Activated CD4-positive, alpha-beta T cell treated with anti-CD3 and anti-CD28 coated beads, Interleukin-2, amount 50 U/mL, for 24 hours (primary cell): ENCODE measurements at places on chromosomes 4 and X.

DNA sequence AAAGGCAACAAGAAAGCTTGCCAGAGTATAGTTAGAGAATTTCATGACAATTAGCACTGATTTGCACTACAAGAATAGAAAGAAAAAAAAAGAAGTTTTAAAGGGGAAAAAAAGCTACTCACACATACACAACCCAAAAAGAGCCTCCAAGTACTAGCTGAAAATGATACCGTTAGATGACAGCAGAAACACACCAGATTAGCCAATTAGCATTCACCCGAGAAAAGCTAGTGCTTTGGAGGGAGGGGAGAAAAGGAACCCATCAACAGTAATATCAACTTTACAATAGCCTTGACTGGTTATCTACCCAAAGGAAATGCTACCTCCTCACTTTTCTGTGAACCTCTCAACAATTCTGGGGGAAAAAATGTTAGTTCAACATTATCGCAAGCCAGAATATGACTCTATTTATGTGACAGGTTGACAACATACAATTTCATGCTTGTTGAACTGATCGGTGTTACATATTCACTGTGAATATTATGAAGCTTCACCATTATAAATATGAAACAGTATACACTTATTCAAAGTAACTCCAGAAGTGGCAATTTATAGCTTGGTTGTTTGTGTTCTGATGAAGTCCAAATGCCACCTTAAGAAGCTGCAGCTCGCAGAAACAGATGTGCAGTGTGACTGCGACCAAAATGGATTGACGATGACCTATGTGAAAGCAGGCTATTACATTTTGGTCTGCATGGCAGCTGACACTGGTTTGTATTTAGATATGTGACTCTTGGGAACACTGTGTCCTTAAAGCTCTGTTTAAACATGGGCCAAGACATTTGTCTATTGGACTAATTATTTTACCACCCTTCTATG, 15.9 kb downstream of the PPARGC1A start:
- DNase-seq, result no peak

DNA sequence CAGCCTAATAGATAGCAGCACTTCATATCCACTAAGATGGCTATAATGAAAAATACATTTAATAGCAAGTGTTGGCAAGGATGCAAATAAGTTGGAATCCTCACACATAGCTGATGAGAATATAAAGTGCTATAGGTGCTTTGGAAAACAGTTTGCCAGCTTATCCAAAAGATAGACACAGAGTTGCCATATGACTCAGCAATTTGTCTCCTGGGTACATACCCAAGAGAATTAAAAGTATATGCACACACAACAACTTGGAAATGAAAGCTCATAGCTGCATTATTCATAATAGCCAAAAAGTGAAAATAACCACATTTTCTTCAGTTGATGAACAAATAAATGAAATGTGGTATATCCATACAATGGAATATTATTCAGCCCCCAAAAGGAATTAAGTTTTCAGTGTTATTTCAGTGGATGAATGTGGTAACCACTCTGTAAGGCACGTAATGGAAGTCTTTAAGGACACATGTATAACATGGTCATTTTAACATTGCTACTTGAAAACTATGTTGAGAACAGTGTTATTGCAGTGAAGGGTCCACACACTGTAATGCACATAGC, 320.9 kb upstream of the ADGRL3 start:
- no peak for DNase-seq

GRCh38 chrX:31656013-31656412, 584.2 kb upstream of the FTHL17 start:
- no peak for DNase-seq

DNA sequence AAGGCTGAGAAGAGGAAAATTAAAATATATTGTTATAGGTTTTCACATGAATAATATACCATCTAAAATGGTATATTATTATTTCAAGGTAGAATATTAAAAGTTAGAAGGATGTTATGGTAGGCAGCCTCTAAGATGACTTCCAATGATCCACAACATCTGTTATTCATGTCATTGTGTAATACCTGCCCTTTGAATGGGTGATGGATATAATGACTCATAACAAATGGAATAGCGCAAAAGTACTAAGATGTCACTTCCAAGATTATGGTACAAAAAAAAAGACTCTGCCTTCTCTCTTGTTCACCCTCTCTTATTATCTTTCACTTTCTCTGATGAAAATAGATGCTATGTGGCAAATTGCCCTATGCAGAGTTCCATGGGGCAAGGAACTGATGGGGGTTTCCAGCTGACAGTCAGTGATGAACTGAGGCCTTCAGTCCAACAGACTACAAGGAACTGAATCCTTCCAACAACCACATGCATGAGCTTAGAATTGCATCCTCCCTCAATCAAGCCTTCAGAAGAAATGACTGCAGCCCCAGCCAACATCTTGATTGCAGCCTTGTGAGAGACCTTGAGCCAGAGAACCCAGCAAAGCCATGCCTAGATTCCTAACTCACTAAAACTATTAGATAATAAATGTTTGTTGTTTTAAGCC, 57.7 kb downstream of the HS6ST2 start:
- DNase-seq, result no peak

DNA sequence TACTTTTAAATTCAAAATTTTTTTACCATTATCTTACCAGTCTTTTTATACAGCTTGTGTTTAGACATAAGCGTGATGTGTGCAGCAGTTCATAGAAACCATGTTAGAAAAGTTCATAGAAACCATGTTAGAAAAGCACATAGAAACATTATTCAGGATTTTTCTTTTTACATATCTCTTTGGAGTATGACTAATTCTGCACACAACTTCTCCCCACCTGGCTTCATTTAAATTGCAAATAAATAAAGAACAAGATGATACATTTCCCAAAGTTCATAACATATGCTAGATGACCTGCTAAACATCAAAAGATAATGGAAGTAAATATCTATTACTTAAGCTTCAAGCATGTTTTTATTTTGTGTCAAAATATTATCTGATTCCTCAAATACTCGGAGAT, 201.9 kb downstream of the BANK1 start:
- no peak for DNase-seq

DNA sequence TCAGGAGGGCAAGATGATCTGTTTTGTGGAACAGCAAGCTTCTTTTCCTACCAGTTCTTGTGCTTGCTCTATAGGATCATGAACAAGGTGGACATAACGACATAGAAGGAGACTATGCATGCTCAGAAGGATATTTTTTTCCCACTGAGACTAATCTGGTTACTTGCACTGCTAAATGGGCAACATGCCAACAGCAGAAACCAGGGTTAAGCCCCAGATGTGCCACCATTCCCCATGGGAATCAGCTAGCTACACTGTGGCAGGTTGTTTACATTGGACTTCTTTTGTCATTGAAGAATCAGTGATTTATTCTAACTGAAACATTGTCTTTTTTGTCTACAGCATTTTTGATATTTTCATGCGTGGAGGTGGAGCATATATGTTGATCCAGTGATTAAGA, 165.6 kb downstream of the C4orf33 start:
- DNase-seq, result no peak

DNA sequence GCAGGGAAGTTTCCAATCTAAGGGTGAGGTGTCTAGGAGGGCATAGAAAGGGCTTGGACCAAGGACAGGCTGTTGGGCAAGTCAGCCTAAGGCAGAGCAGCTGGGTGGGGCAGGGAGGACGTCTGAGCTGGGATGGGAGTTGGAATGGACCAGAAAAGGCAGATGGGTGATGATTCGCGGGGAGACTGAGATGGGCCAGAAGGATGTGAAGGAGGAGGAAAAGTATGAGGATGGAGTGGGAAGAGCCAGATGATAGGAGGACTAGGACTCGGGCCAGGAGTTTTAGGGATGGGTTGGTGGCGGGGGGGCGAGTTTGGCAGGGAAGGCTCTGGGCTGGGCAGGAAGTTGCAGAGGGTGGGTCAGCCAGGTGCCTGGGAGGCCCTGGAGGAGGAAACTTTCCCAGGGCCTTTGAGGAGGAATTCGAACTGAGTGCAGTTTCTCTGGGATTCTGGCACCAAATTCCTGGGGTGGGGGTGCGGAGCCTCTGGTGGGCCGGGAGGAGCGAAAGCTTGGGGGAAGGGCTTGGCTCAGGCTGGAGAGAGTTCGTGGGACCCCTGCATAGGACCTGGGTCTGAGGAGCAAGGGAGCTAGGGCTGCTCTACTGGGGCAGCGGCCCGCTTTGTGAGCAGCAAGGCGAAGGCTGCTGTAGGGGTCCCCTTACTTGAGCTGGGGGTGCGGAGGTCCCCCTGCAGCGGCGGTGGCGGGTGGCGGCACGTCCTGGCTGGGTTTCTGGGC, 8.7 kb upstream of the TIMP1 start:
- no peak for DNase-seq

- no peak for DNase-seq
These were observed 32.1 kb downstream of the SYTL5 start for GRCh38 chrX:38038501-38038900.

DNA sequence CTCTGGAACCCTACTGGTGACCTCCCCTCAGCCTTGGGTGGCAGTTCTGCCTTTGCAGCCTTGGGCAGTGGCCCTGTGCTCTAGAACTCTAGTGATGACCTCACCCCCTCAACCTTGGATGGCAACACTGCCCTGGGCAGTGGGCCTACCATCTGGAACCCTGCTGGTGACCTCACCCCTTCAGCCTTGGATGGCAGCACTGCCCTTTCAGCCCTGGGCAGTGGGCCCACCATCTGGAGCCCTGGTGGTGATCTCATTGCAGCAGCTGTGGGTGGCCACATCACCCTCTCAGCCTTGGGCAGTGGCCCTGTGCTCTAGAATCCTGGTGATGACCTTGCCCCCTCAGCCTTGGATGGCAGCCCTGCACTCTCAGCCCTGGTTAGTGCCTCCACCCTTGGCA, 129.3 kb downstream of the RBMX2 start:
- no peak for DNase-seq

GRCh38 chr4:15673337-15673736, 8.3 kb upstream of the FAM200B start:
- DNase-seq, result no peak

GRCh38 chrX:21770631-21771321, 12.9 kb upstream of the SMPX start:
- DNase-seq, result no peak

DNA sequence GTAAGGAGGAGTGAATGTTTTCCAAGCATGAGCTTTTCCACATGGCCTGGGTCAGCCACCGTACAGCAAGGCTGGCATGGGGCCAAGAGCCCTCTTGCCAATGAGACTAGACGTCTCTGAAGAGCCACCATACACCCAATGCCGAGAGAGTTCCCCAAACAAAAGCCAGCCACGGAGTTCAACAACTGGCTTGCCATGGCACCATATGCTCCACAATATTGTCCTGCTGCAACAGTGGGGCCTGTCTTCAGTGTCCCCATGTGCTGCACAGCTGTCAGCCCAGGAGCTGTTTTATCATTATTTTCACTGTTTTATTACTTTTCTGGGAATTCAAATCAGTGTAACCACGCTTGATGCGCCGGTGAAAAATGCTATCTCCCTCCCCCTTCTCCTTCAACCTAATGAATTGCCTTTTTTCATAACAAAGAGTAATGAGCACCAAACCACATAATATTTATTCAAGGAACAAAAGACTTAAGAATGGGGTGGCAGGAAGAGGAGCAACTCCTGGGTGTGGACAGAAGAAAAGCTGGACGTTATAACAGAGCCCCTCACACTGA, 18.4 kb downstream of the MAML3 start:
- no peak for DNase-seq

GRCh38 chr4:98609934-98610333, 48.5 kb downstream of the TSPAN5 start:
- no peak for DNase-seq

GRCh38 chr4:152239216-152239615, 296.7 kb downstream of the FBXW7 start:
- DNase-seq, result no peak

GRCh38 chr4:186685767-186686183, 37.9 kb downstream of the FAT1 start:
- no peak for DNase-seq

GRCh38 chrX:110665223-110666002, 130.2 kb downstream of the CHRDL1 start:
- DNase-seq, result peak; percentile 0

- DNase-seq, result no peak
These were observed 676.6 kb downstream of the FAT4 start for GRCh38 chr4:125991398-125991797.

GRCh38 chr4:188110036-188110435, 633 bp upstream of the TRIML2 start:
- DNase-seq, result no peak

DNA sequence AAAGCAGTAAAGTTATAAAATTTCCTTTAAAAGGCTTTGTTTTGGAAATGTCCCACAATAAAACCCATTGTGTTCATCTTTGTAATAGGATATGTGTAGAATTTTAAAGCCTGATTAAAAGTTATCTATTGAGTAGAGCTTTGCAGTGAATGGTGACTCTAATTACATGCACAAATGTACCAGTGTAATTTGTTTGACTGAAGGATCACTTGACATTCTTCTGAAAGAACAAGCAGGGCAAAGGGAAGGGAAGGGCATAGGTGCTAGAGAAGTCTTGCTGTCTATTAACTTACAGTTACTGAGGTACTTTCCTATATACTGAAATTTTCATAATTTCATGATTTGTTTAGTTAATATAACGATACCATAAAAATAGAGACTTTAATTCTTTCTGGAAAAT, 70.8 kb downstream of the STIM2 start:
- no peak for DNase-seq

DNA sequence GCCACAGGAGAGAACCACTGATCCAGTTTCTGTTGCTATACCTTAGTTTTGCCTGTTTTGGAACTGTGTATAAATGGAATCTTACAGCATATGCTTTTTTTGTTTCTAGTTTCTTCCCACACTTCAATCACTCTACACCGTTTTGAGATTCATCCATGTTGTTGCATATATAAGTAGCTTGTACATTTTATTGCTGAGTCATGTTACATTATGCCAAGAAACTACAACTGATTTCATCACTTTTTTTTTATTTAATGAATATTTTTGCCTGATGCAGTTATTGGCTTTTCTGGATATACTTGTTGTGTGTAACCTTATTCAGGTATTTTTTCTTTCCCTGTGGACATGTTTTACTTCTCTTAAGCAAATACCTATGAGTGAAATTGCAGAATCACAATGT, 1135.9 kb downstream of the RAPGEF2 start:
- no peak for DNase-seq

- no peak for DNase-seq
These were observed 13.6 kb upstream of the BOD1L1 start for GRCh38 chr4:13641084-13641483.

DNA sequence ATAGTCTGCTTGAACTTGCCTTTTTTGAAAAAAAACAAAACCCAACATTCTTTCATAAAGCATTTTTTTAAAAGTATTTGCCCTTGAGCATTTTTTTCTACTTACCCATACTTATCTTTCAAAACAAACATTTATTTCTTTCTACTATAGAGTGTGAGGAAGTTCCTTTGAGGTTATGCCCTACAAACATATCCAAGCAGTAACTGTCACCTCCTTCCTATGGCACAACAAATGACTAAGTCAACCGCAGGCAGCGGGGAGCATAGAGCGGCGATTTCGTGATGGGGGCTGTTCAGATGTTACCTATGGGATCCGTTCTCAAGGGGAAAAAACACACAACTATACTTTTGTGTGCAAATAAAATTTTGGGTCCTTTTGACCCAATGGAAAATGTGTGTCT, 19.4 kb downstream of the SPRY1 start:
- DNase-seq, result no peak

- no peak for DNase-seq
These were observed 69.1 kb downstream of the FBXL5 start for GRCh38 chr4:15586066-15586465.
